ENCODE measurements at places on chromosomes 13 and 19.

GRCh38 chr13:111562716-111563115 lies 242.3 kb downstream of the TEX29 start:
- peak; percentile 23 for DNase-seq

DNA sequence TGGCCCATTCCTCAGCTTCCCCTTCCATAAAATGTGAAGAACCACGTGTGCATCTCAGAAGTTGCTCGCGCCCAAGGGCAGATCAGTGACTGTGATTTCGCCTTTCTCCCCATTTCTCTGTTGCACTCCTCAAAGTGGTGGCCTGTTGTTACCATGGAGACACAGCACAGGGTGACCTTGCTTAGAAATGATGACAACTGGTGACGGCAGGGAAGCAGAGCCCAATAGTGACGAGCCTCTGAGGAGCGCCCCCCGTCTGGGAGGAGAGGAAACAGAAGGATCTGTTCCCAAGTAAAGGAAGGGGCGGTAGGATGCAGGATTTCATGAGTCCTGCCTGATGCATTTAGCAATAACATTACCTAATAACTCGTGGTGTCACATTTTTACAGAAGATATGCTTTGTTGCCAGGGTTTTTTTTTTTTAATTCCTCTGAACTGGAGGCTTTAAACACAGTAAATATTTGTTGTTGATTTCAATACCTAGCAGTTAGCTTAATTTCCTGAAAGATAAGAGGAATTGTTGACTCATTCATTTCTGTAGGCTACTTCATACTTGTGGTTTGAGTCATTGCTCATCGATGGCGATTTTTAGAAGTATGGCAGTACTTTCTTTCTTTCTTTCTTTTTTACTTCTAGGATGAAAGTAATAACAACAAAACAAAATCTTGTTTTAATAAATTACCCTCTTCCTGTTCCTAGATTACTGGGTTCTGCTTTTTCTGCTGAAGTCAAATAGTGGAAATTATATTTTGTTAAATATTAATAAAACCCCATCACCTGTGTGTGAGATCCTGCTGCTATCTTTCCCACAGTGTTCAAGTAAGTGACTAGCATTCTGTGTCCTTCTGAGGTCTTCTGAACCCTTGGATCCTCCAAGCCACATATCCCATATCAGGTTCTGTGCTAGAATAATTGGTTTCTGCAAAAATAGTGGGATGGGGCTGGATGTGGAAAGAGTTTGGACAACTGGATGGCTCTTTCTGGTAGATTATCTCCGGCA lies 36.0 kb downstream of the MBNL2 start:
- DNase-seq, result no peak

- no peak for DNase-seq
Measured at GRCh38 chr13:74570834-74571233, 436.6 kb upstream of the KLF12 start.

- no peak for DNase-seq
Measured at GRCh38 chr19:55658846-55659459, 4.1 kb downstream of the U2AF2 start.

GRCh38 chr13:91269237-91269636 lies 78.2 kb upstream of the MIR17HG start:
- no peak for DNase-seq

All from DMS153 (cell line).